ENCODE measurements at places on chromosomes 4 and X.
A peak's percentile ranks its signal among the peaks of the same experiment; 100 is the strongest.

- no peak for DNase-seq
Observed at GRCh38 chr4:45324455-45325417, 598.4 kb upstream of the GNPDA2 start.

DNA sequence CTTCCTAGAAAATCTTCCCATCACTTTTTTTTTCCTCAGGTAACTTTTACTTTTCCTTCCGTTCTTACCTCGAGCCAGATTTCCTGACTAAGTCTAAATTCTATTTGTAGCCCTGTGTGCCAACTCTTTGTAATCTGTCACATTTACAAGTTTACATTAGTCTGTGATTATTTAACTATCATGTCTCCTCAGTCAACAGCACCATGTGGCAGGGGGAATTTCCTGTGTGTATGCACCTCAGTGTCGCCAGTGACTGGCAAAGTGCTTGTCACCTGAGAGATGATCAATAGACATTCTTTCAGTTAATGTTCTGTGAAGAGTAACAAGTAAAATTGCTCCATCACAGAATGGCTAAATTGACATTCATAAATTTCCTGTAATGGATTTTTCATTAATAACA lies 468.5 kb downstream of the PDGFC start:
- DNase-seq, result no peak

DNA sequence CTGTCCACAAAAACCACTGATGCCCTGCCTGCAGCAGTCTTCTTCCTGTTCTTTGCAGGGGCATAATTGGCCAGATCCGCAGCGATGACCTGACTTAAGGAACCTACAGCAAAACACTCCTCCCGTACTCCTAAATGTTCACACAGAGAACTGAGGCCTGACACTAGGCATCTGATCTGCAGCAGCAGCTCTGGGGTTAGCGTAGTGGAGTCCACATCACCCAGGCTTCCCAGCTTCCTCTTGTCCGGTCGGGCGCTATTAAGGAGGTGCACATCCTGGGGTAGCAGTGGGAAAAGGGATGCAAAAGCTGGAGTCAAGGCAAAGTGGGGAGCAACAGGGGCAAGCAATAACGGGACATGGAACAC lies 758 bp downstream of the SCFD2 start:
- no peak for DNase-seq

- no peak for DNase-seq
Observed at GRCh38 chrX:3218442-3218841, 128.0 kb downstream of the MXRA5 start.

DNA sequence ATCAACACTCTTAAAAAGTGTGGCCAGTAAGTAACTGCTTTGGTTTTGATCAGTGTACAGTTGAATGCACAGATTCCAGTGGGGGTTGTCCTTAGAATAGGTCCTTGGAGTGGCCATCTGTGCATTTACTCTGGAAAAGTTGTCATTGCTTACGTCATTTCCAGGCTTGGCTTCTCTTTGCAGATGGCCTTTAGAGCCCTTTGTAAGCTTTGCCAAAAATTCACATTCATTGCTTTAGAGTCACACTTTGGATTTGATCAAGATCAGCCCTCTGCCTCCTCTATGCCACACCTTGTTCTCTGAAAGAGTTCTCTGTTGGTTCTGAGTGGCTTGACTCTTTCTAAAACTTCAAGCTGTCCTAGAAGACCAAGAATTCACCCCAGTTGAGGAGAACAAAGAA lies 83.9 kb downstream of the MAMLD1 start:
- no peak for DNase-seq

GRCh38 chr4:148749403-148749802 lies 307.2 kb upstream of the NR3C2 start:
- DNase-seq, result peak; percentile 28

GRCh38 chrX:69260169-69260568 lies 94.9 kb upstream of the PJA1 start:
- DNase-seq, result no peak

GRCh38 chrX:96474741-96475125 lies 209.9 kb upstream of the DIAPH2 start:
- no peak for DNase-seq

- no peak for DNase-seq
Observed at GRCh38 chrX:65407157-65407626, 127.4 kb downstream of the LAS1L start.

GRCh38 chr4:8920969-8921368 lies 49.3 kb upstream of the HMX1 start:
- DNase-seq, result no peak

GRCh38 chr4:177239878-177240277 lies 69.8 kb upstream of the NEIL3 start:
- DNase-seq, result no peak

DNA sequence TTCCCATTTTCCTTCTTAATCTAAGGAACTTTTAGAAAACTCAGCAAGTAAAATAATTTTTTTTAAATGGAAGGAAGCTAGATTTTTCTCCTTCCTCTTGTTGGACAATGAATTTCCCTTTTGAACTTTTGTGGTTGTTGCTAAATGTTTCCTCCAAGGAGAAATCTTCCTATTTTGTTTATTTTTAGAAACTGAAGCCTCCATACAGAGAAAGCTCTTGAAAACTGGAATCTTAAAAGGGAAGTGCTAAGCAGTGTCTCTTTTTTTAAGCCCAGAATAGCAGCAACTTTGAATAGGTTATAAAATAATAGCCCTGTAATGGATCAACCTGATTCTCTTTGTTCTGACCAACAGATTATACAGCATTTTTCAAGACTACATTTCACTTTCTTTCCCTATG lies 15.1 kb upstream of the DCLK2 start:
- no peak for DNase-seq

- DNase-seq, result no peak
Observed at GRCh38 chr4:85717351-85717750, 242.4 kb downstream of the ARHGAP24 start.

- DNase-seq, result no peak
Observed at GRCh38 chr4:122747883-122748282, 15.4 kb downstream of the BBS12 start.

GRCh38 chr4:185149392-185149791 lies 6.3 kb downstream of the SLC25A4 start:
- DNase-seq, result no peak

DNA sequence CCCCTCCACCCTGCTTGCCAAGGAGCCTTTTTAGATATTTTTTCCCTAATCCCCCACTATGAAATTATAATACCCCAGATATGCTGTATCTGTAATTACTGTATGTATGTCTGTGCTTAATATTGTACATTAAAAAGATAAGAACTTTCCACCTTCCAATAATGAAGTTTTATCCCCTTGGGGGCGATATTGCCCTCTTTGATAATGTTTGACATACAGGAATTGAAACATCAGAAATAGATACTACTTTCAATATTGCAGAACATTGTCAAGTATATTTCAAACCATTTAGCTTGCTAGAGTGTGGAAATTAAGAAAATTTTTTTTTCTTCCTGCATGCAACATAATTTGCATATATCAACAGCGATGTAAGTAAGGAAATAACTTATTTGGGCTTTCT lies 58.9 kb downstream of the NAF1 start:
- no peak for DNase-seq

DNA sequence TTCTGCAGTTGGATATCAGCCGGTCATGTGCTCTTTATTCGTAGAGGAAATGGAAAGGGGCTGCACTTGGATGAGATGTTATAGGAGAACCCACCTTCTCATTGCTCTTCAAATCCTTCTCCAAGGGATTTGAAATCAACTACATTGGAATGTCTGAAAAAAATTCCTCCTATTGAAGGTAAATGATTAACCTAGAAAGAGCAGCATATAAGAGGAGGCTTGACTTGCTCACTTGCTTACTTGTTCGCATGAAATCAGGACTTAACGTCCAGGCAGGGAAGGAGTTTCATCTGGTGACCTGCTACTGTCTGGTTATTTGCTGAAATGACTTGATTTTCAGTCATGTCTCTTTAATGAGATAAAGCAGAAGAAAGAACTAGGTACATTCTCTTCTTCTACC lies 338.4 kb upstream of the NOCT start:
- DNase-seq, result peak; percentile 67

GRCh38 chrX:13250826-13251580 lies 68.8 kb downstream of the ATXN3L start:
- no peak for DNase-seq

- no peak for DNase-seq
Observed at GRCh38 chr4:148527571-148527970, 85.4 kb upstream of the NR3C2 start.

DNA sequence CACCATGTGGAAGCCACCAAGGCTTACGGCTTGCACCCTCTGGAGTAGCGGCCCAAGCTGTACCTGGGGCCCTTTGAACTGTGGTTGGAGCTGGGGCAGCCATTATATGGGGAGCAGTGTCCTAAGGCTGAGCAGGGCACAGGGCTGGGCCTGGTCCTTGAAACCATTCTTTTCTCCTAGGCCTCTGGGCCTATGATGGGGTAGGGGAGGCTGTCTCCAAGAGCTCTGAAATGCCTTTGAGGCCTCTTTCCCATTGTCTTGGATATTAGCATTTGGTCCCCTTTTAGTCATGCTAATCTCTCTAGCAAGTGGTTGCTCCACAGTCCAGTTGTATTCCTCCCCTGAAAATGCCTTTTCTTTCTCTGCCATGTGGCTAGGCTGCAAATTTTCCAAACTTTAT lies 96.4 kb upstream of the ARX start:
- DNase-seq, result no peak

GRCh38 chrX:19857131-19857530 lies 30.3 kb downstream of the SH3KBP1 start:
- no peak for DNase-seq

- DNase-seq, result no peak
Observed at GRCh38 chr4:171947400-171947799, 134.2 kb downstream of the GALNTL6 start.

- DNase-seq, result no peak
Observed at GRCh38 chrX:130714665-130715064, 188.3 kb downstream of the ENOX2 start.

- no peak for DNase-seq
Observed at GRCh38 chr4:87165892-87166291, 54.5 kb downstream of the KLHL8 start.

DNA sequence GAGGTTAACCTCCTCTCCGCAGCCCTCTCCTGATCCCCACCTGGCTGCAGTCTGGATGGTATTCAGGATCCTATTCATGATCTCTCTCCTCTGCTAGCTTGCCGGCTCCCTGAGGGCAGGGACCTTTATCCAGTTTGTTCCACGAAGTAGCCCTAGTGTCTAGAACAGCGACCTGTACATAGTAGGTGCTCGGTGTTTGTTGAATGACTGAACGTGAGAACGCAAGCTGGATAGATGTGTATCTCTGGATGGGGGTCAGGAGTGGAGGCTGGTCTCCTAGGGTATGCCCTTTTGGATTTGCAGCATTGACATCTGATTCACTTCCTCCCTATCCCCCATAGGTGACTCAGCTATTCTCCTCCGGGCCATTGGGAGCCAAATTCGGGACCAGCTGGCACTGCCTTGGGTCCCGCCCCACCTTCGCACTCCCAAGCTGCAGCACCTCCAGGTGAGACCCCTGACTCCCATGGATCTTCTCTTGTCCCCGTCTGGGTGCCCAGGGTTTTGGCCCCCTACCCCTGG lies 7.3 kb downstream of the CCDC22 start:
- DNase-seq, result no peak

- no peak for DNase-seq
Observed at GRCh38 chrX:66022632-66023384, 17.1 kb downstream of the VSIG4 start.

GRCh38 chr4:55407119-55407518 lies 11.4 kb downstream of the TMEM165 start:
- DNase-seq, result no peak

- no peak for DNase-seq
Observed at GRCh38 chr4:128373628-128374027, 86.0 kb upstream of the PGRMC2 start.

DNA sequence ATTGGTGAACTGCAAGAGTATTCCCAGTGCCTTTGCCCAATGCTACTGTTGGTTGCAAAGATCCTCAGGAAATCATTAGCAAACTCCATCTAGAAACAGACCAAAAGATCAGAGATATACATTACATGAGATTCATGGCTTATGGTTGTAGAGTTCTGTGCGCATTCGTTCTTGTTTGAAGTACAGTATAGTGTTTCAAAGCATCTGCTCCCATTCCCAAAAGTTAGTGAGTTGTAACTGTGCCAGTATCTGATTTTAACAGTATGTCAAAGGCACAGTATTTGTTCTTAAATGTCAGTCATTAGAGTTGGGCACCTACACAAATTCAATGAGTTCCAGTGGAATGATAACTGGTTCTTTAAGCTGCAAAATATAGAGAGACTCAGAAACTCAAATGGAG lies 314.7 kb upstream of the ATOH1 start:
- no peak for DNase-seq

- no peak for DNase-seq
Observed at GRCh38 chr4:38306482-38307071, 346.4 kb downstream of the PTTG2 start.

GRCh38 chr4:40197879-40198689 lies 1.3 kb downstream of the RHOH start:
- no peak for DNase-seq

- no peak for DNase-seq
Observed at GRCh38 chrX:115367455-115367854, 77.9 kb downstream of the LUZP4 start.

DNA sequence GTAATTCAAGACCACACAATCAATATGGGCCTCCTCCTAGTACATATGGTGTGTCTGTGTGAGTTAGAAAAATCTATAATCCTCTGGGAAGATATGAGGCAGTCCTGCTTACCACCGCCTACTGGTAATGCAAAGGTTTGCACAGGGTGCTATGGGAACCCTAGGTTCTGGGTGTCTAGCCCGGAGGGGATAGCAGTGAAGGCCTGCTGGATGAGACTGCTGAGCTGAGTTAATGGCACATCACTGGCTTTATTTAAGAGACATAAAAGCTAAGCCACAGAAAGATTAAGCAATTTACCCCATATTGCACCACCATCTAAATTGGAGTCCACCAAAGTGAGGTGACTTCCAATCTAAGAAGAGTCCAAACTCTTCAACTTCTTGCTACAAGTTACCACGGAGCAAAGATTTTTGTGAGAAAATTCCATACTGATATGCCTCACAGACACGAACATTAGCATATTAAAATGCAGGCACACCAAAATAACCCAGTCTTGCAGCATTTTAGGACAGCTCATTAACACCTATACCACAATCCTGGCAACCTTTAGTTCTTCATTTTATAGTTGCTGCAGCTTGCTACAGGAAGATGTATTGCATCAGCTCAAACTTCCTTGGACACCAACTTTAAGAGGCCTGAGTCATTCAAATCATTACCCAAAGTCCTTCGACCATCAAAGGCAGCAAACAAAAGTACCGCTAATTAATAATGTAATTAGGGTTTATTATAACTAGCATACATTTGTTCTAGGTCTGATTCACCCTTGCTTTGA lies 13.7 kb downstream of the DGKK start:
- no peak for DNase-seq

DNA sequence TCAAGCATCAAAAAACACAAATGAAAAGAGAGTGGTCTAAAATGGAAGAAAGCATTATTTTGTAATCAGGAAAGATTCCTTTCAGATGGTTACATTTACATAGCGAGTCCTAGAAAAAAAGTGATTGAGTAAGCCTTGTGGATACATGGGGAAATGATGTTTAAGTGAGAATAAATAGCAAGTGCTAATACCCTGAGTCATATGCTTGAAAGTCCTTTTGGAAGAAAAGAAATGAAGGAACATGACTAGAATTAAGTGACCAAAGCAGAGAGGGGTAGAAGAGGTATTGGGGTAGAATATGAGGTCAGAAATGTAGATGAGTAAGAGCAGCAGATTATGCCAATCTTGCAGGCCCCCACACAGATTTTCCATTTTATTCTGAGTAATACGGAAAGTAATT lies 814.8 kb upstream of the GRID2 start:
- DNase-seq, result no peak

Data from kidney glomerular epithelial cell (primary cell).